Fibroblast of skin of right biceps (primary cell): ENCODE measurements at places on chromosomes 2 and 18.

GRCh38 chr2:178285287-178285615, 90.9 kb downstream of the OSBPL6 start:
- DNase-seq = no peak

GRCh38 chr2:136065384-136065783, 52.6 kb downstream of the CXCR4 start:
- no peak for DNase-seq

- DNase-seq = no peak
Measured at GRCh38 chr2:72139471-72139873, 8.2 kb downstream of the CYP26B1 start.

DNA sequence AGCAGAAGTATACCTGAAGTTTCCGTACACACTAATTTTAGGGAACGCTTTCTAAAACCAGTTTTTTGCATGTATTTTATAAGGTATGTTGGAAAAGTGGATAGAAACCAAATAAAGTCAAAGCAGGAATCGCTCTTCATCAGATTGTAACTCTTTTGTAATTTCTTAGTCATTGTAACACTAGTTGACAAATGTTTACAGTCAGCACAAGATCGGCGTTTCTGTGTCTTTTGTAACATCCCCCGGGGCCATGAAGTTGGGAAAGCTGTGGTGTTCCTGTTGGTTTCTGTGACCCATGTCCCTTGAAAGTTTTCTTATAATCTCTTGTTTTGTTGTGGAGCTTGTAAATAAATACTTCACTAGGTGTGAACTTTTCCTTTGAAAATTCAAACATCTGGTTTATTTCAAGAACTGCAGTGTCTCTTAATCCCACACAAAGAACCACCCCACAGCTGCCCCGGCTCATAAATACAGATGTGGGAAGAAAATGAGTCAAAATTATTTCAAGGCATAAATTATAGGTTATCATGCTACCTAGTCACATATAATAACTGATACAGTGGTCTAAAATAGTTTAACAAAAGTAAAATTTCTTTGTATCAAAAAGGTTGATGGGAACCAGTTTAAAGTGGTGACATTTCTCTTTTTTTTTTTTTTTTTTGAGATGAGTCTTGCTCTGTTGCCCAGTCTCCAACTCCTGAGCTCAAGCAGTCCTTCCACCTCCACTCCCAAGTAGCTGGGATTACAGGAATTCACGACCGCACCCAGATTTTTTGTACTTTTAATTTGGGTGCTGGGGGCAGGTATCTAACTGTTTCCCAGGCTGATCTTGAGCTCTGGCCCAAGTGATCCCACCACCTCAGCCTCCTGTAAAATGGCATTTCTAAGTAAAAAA, 751 bp upstream of the NMI start:
- DNase-seq = peak; percentile 39

GRCh38 chr18:837922-838321, 25.9 kb upstream of the YES1 start:
- no peak for DNase-seq

- DNase-seq = no peak
Measured at GRCh38 chr18:68985172-68985820, 187.4 kb downstream of the CCDC102B start.

DNA sequence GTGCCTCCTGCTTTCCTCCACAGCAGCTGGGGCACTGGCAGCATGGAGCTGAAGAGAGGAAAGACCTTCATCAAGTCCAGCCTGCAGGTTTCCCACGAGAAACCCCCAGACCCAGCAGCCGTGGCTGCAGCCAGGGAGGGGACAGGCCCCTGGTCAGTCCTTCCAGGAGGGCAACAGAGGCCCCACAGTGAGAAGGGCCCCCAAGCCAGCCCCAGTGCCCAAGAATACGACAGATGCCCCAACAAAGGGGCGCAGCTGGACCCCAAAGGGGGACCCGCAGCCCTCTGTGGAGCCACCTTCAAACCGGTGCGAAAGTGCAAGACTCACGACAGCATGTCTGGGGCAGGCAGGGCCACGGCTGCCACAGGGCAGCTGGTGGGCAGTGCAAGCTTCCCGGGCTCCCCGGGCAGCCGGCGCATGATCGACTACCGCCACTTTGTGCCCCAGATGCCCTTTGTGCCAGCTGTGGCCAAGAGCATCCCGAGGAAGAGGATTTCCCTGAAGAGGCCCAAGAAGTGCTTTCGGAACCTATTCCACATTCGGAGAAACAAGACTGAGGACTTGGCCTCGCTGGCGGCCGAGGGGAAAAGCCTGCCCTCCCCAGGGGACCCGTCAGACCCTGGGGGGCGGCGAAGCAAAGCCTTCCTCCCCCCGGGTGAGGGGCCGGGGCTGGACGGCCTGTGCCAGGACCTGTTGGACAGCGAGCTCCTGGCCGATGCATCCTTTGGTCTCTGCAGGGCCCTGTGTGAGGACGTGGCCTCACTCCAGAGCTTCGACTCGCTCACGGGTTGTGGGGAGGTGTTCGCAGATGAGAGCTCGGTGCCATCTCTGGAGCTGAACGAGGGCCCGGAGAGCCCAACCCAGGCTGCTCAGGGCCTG, 6.9 kb downstream of the AMER3 start:
- DNase-seq = no peak

GRCh38 chr2:229235131-229235914, 35.8 kb downstream of the PID1 start:
- DNase-seq = peak; percentile 26

DNA sequence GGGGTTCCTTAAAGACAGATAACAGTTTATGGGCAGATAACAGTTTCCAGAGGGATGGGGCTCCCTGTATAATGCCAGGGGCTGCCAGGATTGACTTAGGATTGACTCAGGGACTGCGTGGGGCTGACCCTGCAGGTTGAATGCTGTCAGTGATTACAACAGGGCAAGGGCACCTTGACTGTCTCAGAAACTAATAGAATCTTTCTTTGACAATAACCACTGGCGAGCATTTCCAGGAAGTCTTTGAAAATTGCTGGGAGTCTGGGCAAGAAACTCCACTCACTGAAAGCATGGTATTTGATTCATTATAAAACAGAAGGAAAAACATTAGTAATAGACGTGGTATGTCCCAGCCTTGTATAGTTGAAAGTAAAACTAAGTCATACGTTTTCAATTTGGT, 101.0 kb downstream of the GPD2 start:
- DNase-seq = peak; percentile 80

DNA sequence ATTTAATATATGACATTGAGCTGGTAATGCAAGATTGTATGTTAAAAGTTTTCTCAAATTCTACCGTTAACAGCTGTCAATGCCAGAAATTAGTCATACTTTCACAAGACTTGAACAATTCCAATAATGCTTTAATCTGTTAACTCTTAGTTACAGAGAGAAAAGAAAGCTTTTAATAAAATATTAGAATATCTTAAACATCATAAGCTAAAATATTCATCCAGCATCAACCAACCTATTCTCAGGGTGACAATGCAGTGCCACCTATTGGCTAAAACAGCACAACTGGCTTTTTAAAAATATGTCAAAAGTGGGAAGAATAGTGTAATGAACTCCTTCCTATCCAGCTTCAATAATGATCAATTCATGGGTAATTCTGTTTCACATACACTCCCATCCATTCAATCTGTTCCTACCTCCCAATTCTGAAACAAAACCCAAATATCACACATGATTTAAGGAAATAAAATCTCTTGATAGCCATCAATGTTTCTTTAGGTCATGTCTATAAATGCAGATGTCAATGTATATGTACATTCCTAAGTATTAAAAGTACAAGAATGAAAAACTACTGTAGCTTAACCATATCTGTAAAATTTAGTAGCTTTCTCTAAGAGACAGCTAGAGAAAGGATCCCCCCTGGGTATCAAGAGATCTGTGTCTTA, 79.8 kb upstream of the CCDC141 start:
- DNase-seq = no peak

- no peak for DNase-seq
Measured at GRCh38 chr18:59684777-59685176, 12.4 kb downstream of the CCBE1 start.

- DNase-seq = no peak
Measured at GRCh38 chr2:23377771-23378170, 7.2 kb upstream of the KLHL29 start.

GRCh38 chr2:24432735-24433134, 58.3 kb upstream of the NCOA1 start:
- DNase-seq = no peak

GRCh38 chr2:14530506-14530905, 102.0 kb upstream of the LRATD1 start:
- DNase-seq = peak; percentile 58

DNA sequence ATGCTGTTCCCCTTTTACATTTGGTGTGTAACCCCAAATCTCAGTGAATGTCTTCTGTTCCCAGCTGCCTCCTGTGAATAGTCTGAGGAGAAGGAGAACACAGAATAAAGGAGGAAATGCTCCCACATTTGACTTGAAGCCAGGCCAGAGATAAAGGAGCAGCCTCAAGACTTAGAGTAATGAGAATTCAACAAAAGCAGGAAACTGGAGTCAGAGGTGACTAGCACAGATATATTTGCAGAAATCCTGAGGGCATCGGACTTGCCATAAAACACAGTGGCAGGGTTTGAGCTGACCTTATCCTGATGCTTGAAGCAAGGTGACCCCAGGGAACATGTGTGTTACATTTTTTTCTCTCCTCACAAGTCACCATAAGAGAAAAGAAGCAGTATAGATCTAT, 291.4 kb upstream of the RND3 start:
- no peak for DNase-seq

- DNase-seq = no peak
Measured at GRCh38 chr2:127486247-127487058, 39.8 kb downstream of the IWS1 start.

DNA sequence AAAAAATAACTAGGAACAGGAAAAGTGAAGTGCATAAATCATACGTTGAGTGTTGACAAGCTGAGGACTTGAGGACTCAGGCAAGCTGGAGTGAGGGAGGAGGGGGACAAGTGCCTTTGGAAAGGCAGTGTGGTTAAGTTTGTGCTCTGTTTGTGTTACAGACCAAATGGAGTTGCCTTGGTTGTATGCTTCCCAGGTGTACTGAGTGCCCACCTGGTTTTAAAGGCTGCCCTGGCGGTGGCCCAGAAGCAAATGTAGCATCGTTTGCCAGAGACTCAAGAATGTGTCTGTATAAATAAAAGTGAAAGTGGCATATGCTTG, 240.9 kb downstream of the PRKCE start:
- DNase-seq = peak; percentile 65

DNA sequence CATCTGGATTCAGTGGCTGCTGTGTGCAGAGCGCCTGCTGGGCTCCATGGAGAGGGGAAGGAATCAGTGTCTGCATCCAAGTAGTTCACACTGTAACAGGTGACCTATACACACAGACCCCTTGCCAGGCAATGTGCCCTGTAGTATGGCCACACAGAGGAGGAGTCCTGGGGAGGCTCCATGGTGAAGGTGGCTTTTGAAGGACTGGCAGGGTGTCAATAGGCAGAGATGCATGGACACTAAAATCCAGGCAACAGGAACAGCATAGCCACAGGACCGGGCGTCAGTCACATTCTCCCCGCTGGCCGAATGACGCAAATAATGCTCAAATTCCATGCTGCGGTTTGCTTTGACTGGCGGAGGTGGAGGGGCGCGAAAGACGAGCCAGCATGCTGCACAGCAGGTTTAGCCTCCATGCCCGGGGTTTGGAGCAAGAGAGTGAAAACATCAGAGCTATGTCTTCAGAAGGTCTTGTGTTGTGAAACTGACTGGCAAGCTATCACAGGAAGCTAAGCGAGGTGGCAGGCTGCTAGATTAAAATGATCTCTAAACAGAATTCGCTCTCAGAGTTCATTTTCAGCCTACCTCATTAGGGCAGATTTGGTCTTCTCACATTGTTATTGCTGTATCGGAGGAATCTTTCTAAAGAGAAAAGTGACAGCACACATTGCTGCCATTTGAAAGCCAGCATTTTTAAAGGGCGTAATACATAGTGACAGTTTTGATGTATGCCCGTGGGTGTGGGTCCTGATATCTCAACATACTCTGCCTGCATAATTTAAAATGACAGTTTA, 1.2 kb upstream of the CHMP1B start:
- DNase-seq = peak; percentile 96

DNA sequence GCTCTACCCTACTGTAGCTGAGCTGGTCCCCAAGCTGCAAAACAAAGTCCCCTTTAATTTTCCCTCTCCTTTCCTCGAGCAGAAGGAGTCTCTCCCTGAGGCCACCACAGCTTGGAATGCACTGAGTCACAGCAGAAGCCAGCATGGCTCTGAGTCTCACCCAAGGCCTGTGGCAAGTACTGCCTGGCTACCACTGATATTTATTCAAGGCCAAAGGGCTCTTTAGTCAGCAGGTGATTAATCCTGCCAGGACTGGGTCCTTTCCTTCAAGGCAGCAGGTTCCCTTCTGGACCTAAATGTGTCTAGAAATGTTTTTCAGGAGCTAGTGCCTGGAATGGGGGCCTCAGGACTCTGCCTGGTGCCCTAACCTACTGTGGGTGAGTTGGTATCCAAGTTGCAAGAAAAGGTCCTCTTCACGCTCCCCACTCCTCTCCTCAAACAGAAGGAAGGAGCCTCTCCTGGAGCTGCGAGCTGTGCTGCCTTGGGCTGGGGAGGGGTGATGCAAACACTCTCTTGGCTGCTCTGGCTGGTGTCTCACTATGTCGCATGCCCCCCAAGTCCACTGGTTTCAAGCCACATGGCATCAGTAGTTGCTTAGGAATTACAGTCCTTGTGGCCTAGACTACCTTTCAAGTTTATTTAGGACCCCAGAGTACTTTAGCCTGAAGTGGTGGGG, 53.4 kb downstream of the CD28 start:
- peak; percentile 82 for DNase-seq

GRCh38 chr2:72629062-72629461, 196.8 kb downstream of the EXOC6B start:
- no peak for DNase-seq

- peak; percentile 73 for DNase-seq
Measured at GRCh38 chr2:55090702-55091101, 40.5 kb upstream of the RTN4 start.

- DNase-seq = no peak
Measured at GRCh38 chr2:96792772-96793749, 23.0 kb upstream of the CNNM3 start.

DNA sequence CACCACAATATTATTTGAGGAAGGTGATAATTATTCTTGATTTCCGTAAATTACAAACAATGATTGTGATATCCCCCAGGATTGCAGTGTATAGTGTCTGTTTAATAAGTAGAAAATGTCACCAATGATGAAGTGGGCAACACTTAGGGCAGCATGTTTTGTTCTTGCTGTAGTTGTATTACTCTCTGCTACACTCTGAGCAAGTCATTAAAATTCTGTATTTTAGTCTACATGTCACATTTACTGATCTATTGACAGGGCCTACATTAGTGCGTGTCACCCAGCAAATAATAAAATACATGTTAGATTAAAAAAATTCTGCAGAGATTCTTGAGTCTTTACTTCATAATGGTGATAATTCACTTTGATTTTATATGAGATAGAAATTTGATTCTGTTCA, 247.6 kb downstream of the TMX3 start:
- no peak for DNase-seq

- DNase-seq = peak; percentile 84
Measured at GRCh38 chr18:61992923-61993322, 100.1 kb upstream of the RNF152 start.

DNA sequence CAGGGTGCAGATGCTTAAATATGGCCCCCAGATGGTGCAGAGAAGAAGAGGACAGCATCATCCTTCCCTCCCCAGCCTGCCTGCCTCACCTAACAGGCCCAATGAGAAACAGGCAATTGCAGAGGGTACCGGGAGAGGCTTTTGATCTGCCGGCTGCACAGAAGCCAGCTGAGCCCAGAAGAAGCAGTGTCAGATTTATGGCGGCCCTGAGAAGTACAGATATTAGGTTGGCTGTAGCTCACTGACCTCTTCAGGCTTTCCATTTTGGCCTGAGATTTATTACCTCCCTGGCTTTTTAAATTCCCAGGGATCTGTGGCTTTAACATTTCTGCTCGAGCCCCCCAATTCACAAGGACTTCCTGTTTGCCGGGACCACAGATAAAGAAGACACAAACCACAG, 278.7 kb downstream of the EN1 start:
- no peak for DNase-seq
